Cerebellar cortex (tissue), 1 donor: ENCODE measurements at places on chromosomes 4 and X.

DNA sequence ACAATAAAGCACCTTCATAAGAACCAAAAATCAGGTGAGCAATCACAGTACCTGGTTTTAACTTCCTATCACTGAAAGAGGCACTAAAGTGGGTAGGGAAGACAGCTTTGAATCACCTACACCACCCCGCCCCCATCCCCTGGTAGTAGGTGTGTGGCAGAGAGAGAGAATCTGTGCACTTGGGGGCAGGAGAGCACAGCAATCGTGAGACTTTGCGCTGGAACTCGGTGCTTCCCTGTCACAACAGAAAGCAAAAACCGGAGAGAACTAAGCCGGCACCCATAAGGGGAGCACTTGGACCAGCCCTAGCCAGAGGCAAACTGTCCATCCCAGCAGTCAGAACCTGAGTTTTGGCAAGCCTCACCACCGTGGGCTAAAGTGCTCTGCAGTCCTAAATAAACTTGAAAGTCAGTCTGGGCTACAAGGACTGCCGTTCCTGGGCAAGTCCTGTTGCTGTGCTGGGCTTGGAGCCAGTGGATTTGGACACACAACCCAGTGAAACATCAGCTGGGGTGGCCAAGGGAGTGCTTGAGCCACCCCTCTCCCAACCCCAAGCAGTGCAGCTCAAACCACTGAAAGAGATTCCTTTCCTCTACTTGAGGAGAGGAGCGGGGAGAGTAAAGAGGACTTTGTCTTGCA lies 32.1 kb downstream of the NDUFB11 start:
- no peak for DNase-seq

DNA sequence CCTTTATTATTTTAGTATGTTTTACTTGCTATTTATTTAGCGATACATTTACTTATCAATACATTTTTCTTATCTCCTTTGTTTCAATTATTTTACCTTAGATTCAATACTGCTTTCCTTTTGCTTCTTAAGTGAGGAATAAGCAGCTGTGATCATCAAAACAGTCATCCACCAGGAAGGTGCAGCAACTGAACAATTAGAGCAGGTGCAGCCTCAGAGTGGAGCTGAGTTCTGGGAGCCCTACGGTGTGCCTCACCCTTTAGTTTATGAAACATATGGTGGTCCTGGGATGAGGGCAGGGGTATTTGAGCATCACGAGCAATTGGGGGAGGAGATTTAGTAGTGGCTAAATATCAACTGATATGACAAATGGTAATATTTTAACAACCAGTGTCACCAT lies 111.0 kb downstream of the FRYL start:
- no peak for DNase-seq

- no peak for DNase-seq
Measured at GRCh38 chr4:152161676-152162330, 374.1 kb downstream of the FBXW7 start.

DNA sequence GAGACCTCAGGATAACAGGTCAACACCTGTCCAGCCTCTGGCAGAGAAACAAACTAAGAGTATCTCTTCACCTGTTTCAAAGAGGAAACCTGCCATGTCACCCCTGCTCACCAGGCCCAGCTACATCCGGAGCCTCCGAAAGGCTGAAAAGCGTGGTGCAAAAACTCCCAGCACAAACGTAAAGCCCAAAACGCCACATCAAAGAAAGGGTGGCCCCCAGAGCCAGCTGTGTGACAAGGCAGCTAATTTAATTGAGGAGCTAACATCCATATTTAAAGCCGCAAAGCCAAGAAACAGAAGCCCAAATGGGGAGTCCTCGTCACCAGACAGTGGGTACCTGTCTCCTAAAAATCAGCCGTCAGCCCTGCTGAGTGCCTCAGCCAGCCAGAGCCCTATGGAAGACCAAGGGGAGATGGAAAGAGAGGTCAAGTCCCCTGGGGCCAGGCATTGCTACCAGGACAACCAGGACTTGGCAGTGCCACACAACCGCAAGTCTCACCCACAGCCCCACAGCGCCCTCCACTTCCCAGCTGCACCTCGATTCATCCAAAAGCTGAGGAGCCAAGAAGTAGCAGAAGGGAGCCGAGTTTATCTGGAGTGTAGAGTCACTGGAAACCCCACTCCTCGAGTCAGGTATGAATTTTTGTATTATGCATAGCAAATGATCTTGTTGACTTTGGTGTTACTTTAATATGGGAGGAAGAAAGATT lies 15.1 kb downstream of the PALLD start:
- DNase-seq: no peak

GRCh38 chr4:106996490-106996889 lies 39.6 kb downstream of the DKK2 start:
- DNase-seq: no peak

DNA sequence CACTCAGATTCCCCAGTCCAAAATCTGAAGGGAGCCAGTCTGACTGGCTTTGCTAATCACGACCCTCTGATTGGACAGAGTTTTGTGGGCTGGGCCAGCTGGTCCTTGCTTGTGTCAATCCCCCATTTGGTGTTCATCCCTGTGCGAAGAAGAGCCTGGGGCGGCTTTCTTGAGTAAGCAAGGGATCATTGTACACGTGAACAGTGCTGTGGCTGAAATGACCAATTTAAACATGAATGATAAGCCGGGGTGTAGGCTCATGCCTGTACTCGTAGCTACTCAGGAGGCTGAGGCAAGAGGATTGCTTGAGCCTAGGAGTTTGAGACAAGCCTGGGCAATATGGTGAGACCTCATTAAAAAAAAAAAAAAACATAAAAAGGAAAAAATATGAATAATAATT lies 379.1 kb downstream of the RAPGEF2 start:
- DNase-seq: no peak

- no peak for DNase-seq
Measured at GRCh38 chr4:133618963-133619362, 469.9 kb downstream of the PCDH10 start.

GRCh38 chrX:105823092-105823455 lies 735 bp downstream of the NRK start:
- DNase-seq: no peak

DNA sequence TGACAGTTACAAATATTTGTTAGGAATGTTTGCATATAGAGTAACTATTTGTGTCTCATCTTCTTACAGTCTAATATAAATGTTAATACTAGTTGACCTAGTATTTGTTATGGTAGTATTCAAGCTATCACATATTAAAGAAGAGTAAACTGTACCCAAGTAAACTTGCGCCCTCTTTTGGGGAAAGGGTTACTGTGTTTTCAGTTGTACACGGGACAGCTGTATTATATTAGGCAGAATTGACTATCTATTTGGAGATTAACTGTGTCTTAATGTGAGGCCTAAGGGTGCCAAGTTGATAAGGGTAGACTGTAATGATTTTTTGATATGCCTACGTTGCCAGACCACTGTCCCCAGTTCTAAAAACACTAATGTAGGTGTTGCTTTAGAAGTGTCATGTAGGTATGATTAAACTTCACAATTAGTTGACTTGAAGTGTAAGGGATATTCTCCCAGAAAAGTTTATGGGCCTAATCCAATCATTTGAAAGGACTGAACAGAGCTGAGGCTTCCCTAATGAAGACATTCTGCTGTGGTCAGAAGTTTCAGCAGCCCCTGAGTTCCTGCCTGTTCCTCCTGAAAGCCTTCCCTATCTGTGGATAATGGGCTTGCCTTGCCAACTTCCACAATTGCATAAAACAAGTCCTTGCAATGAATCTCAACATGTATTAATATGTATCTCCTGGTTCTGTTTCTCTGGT lies 172.8 kb upstream of the CXCL13 start:
- DNase-seq: no peak

- no peak for DNase-seq
Measured at GRCh38 chr4:38842994-38843393, 13.6 kb downstream of the TLR6 start.

GRCh38 chr4:2792711-2793585 lies at the start of gene SH3BP2:
Gene SH3BP2, plus strand, starts transcription at chr4:2793085. Its CDS starts 27,533 bp downstream, at chr4:2820618.
- DNase-seq: peak; percentile 48

DNA sequence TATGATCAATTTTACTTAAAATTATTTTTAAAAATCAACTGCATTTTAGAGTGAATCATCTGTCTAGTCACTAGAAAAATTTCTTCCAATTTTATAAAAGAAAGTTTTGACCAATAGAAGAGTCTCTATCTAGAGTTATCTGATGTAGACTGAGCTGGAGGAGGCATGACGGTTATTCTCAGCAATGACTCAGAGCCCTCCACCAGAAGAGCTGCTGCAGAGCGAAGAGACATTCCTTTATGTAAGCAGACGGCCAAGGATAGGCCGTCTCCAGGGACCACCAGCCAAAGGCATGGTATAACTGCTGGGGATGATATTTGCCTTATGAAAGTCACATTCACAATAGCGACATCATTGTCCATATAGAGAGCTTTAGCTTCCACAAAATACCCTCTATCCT lies 23.0 kb downstream of the LDB2 start:
- DNase-seq: no peak

- DNase-seq: peak; percentile 46
Measured at GRCh38 chr4:7651461-7651921, 216.8 kb upstream of the PSAPL1 start.

DNA sequence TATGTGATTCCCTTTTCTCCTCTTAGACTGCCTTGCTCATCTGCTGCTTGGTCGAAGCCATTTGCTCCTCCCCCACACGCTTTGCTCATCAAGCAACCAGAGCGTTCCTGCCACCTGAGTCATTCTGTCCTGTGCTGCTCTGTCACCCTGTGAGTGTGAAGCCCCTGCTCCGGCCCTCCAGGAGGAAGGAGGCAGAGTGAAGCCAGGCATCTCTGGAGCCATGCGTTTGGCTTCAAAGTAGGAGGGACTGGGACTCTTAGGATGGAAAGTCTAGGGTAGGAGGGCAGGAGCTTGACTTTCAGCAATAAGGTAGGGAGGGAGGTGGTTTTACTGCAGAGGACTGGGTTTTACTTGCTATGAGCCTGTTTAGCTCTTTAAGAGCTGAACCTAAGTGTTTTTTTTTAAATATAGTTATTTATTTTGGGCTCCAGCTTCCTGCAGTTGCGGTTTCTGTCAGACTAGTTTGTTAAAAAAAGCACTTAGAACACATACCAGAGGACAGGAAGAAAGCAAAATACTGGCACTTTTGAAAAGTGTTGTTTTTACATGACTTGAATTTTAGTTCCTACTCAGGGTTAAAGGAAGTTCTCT lies 63.6 kb downstream of the SPINK2 start:
- no peak for DNase-seq

DNA sequence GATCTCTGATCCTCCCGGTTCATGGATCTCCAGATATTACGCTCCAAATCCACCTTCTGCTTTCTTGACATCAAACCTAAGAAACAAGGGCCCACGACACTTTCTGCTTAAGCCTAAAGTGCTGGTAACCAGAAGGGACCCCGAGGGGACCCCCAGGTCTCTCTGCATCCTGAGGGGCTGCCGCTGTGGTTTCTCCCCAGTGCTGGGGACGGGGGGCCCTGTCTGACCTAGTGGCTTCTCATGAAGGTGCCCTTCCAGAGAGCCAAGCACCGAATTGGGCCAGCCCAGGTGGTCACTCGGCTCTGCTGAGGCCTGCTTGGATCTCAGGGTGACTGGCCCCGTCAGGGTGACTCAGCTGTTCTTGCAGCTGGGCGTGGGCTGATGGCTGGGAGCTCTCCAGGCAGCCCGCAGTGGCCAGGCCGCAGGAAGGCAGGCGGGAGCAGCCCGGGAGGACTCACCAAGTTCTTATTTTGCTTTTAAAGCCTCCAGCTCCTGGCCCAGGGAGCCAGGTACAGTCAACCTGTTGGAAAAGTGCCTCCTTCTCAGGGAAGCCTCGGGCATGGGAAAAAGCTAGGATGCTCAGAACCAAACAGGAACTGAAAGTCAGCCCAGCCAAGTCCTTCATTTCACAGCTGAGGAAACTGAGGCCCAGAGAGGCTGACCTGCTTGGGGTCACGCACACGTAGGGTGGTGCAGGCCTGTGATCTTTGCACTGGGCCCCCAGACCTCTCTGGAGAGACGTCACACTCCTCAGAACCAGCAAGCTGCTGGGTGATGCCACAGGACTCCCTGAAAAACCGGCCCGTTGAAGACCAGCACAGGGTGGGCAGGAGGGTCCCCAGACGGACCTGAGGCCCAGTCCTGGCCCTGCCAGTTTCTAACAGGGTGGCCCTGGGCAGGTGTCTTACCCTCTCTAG lies 16.7 kb downstream of the BLOC1S4 start:
- no peak for DNase-seq

DNA sequence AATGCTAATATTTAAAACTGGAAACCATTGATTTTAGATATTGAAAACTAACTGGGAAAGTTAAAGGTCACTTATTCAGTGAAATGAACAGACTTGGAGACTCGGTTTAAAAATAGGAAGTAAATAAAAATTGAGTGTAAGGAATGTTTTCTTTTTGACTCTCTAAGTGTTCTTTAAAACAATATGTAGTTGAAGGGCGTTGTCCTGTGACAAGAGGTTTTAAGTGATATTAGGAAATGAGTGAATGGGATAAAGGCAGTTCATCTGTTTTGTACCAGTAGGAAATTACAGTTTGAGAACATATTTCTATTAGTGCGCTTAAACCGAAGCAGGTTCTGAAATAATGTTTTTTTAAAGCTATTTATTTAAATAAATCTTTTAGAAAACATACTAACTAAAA lies 77.2 kb downstream of the ARFIP1 start:
- DNase-seq: no peak

- no peak for DNase-seq
Measured at GRCh38 chr4:26388671-26389070, 67.9 kb downstream of the RBPJ start.

GRCh38 chr4:61149278-61149677 lies 50.8 kb upstream of the ADGRL3 start:
- DNase-seq: no peak

GRCh38 chr4:73181231-73181630 lies 77.4 kb downstream of the ANKRD17 start:
- DNase-seq: no peak

DNA sequence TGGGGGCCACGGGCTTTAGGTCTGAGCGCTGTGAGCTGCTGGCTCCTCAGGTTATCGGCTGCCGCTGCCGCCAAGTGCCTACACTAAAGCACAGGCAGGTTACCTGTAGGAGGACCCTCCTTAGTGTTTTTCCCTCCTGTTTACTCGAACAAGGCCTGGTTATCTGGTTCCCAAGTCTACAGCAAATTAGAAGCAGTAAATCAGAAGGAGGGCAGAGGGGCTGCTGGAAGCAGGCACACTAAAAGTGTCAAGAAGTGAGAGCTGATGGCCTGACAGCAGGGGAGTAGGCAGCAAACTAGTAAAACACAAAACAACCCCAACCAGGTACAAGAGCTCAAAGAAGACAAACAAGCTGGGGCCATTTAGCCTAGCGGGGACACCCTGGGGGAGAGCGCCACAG lies 125.0 kb upstream of the PJA1 start:
- DNase-seq: no peak

- peak; percentile 15 for DNase-seq
Measured at GRCh38 chr4:83626245-83626836, 90.4 kb downstream of the GPAT3 start.

- no peak for DNase-seq
Measured at GRCh38 chrX:113048896-113049295, 208.3 kb upstream of the AMOT start.

- no peak for DNase-seq
Measured at GRCh38 chr4:24000470-24000831, 110.6 kb upstream of the PPARGC1A start.

- no peak for DNase-seq
Measured at GRCh38 chrX:136546371-136546781, 14.4 kb downstream of the VGLL1 start.

- DNase-seq: peak; percentile 70
Measured at GRCh38 chr4:114729068-114729738, 130.6 kb downstream of the UGT8 start.
